ENCODE measurements at places on chromosomes 2 and 18.
A peak's percentile ranks its signal among the peaks of the same experiment; 100 is the strongest.

GRCh38 chr2:85655961-85656417 is 12.0 kb downstream of the SFTPB start:
- DNase-seq: no peak

- no peak for DNase-seq
Observed at GRCh38 chr2:188437537-188437936, 145.9 kb downstream of the GULP1 start.

GRCh38 chr18:79604913-79605880 is 74.4 kb upstream of the CTDP1 start:
- DNase-seq: no peak

DNA sequence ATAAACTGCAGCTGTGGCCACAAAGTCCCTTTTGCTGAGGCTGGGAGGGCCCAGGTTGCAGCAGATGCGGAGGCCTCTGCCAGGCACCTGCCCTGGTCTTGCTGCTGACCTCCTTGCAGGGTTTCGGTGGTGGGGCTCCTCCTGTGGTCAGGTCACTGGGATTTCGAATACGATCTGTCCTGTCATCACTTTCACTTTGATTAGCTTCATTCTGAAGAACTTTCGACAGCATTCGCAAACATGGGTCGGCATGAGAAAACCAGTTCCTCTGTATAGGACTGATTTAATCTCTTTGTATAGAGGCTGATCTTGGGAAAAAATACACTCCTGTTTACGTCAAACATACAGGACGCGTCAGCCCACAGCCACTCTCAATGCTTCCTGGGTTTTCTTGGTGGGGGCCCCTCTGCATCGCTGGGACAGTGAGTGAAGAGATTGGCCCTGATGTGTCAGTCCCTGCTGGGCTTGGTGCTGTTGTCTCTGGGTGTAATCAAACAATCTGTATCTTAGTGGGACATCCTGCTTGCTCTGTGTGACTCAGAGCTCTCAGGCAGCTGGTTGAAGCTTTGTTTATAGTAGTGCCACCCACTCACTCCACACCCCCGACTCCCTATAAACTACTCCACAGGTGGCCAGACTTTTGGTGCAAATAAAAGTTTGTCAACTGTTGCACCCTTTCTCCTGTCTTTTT is 209.4 kb upstream of the CXCR4 start:
- DNase-seq: no peak

DNA sequence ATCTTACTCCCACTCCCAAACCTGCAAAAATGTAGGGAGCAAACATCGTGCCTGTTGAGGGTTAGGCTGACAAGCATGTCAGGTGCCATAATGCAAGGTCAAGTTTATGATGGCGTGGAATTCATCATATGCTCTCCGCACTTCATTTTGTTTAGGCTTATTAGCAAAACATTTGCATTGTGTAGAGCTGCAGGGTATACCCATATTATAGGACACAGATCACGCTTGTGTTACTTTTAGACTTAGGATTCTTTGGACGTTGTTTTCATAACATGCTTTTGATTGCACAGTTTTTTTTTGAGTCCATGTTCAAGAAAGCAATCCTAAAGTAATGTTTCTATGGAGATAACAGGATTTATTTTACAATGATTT is 22.9 kb downstream of the MBP start:
- no peak for DNase-seq

DNA sequence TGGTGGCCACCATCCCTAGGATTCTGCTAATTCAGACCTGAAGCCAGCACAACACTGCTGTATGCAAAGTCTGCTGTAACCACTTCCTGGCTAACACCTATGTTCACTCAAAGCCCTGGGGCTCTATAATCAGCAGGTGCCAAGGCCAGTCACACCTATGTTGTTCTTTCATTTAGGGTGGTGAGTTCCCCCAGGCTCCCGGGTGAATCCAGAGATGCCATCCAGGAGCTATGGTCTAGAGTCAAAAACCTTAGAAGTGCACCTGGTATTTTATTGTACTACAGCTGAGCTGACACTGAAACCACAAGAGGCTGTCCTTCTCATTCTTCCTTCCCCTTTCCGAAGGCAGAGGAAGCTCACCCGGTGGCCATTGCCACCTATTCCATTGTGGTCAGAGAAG is 46.2 kb upstream of the CCDC141 start:
- no peak for DNase-seq

DNA sequence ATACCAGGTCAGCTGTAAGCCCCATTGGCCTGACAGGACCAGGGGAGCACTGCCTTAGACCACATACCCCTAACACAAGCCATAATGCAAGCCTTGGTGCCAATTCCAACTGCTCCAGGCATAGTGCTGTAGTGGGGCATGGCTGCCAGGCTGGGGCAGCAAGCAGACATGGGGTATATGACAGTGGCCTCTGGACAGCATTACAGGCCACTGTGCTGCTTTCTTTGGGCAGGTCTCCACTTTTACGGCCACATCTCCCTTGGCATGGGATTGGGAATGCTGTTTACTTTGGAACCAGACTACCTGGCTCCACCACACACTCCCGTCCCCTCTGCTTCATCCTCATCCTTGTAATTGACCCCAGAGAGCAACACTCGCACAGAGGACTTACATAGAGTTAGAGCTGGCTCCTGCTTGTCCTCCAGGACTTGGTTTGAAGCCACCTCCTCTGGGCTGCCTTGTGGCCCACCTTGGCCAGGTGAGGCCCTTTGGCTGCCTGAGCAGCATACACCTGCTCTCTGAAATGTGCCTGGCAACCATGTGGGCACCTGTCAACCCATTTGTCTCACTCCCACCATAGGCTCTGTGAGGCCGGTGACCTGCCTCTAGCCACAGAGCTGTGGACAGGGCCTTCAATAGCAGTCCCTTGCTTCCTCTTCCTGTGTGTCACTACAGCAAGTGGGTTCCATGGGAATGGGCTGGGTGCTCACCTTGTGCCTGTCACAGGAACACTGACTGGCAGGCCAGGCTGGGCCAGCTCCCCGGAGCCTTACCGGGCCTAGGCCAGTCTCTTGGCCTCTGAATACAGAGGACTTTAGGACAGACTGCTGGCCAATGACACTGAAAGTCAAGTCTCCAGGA is 262.6 kb upstream of the HS6ST1 start:
- no peak for DNase-seq

DNA sequence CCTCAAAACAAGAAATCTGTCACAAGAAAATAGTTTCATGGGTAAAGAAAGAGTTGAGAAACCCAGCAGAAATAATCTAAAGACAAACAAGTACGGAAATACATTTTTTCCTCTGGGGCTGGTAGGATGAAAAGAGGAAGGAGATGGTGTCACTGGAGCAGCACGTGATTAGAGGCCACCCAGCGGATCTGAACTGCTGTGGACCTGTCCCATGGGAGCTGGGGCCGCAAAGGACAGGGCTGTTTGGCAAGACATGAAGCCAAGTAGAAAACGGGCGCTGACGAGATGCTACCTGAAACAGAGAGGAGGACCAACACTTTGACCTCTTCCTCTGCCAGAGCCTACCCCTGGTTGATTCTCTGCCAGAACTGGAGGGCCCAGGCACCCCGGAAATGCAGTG is 295.4 kb upstream of the ATP5MC3 start:
- DNase-seq: no peak

GRCh38 chr2:25168256-25169072 is at the start of gene POMC:
Gene POMC, minus strand, starts transcription at chr2:25168580. Its CDS starts 3,808 bp downstream, at chr2:25164772.
- DNase-seq: peak; percentile 17

DNA sequence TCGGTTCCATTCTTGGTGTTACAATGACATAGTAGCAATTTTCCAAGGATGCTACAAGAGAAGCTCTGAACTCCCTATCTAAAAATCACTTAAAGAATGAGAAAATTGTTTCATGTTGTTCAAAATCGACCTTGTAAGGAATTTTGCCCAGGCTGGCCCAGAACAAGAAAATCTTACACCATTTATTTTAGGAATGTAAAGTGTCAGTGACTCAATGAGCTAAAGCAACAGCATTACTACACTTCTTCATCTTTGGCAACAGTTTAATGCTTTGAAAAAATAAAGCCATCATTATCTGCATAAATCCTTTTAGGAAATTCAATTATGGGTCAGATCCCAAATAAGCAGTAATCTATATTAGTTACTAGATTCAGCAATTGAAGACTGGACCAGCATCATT is 38.6 kb downstream of the SLC25A12 start:
- no peak for DNase-seq
